Jurkat, Clone E6-1 (cell line): ENCODE measurements at places on chromosomes 2 and 18.
A peak's percentile ranks its signal among the peaks of the same experiment; 100 is the strongest.

DNA sequence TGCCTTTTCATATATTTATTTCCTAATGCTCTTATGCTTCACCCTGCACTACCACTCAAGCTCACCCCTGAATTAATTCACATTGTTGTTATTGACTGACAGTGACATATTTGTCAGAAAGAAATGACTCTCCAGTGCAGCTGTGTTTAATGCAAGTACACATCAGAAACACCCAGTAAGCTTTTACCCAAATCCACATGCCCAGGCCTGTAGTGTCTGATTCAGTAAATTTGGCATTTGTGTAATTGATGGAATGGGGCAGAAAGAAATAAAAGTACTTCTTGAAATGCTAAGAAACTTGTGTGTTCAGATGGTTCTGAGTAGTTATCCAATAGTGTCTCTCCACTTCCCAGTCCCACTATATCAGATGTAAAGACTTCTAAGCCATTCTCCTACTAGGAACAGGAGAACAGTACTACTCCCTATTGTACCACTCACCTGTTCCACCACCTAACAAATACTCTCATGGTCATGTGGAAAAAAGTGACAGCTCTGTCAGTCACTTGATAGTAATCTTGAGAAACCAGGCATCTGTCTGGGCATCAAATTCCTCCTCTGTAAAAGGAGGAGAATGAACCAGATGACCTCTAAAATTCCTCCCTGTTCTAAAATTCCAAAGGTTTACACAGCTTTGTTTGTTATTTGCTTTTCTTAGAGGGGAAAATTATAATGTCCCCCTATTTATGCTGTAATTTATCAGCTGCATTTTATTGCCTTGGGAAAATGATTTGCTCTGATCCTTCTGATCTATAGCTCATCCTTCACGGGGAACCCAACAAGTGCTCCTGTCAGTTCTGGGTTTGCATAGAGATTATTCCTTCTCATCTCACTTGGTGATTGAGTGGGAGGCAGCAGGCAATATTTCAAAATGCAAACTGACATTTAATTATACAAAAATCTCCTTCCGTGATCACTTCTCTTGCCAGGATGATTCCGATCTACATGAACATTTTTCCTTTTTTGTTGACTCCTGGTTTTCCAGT lies 70.9 kb downstream of the ZNF385B start:
- DNase-seq = no peak

GRCh38 chr18:72985686-72986085 lies 117.9 kb upstream of the NETO1 start:
- peak; percentile 64 for DNase-seq

DNA sequence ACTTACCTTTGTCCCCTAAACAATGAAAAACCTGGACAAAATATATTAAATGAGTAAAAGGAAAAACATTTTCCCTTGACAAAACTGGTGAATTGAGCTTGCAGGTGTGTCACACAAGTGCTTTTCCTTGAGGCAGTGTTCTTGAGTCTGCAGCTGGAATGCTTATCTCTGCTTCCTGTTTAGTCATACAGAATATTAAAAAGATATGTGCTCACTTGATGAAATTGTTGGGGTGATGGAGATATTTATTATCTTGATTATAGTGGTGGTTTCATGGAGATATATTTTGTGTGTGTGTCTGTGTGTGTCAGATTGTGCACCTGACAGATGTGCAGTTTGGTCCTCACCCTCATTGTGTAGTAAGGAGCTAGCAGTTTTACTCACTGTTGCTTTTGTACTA lies 3.3 kb downstream of the TAF1B start:
- DNase-seq = no peak

GRCh38 chr2:60215386-60215901 lies 338.0 kb downstream of the BCL11A start:
- DNase-seq = no peak

DNA sequence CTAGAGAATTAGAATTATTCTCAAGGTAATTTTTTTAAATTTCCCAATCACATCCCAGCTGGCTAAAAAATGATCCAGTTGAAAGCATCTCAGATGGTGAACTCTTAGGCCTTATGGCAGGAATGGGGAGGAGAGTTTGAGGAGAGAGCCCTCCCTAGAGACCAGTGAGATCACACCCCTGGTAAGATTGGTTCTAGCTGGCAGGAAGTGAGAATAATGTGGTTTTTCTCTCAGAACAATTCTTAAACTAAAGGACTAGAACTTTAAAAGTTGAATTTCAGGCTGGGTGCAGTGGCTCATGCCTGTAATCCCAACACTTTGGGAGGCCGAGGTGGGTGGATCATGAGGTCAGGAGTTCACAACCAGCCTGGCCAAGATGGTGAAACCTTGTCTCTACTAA lies 120.2 kb downstream of the MYO3B start:
- no peak for DNase-seq

DNA sequence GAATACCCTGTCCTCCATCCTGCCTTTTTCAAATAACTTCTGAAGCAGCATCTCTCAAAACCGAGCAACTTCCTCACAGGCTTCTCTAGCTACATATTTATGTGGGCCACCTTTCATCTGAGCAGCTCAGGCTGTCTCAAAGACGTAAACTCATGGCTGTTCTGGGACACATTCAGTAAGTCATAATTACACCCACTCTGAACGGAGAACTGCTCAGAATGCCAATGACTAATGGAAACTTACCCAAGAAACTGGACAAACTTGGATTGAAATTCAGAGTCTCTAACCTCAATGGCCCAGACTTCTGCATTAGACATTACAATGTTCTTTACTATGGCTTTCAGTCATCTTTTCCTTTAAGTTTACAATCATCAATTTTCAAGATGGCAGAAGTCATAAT lies 145.2 kb downstream of the RAD51AP2 start:
- DNase-seq = no peak

GRCh38 chr2:18749912-18750526 lies 160.7 kb upstream of the NT5C1B start:
- peak; percentile 15 for DNase-seq

GRCh38 chr2:120520929-120521912 lies 175.3 kb downstream of the INHBB start:
- peak; percentile 39 for DNase-seq

GRCh38 chr18:2851771-2852170 lies 5.0 kb downstream of the EMILIN2 start:
- DNase-seq = no peak
